HFF-Myc (cell line): ENCODE measurements at places on chromosomes 4 and X.

- no peak for DNase-seq
Observed at GRCh38 chr4:185869427-185869826, 57.4 kb upstream of the SORBS2 start.

- no peak for DNase-seq
Observed at GRCh38 chrX:131792356-131792749, 230.7 kb upstream of the STK26 start.

- no peak for DNase-seq
Observed at GRCh38 chrX:37445182-37445581, 96.0 kb downstream of the PRRG1 start.

DNA sequence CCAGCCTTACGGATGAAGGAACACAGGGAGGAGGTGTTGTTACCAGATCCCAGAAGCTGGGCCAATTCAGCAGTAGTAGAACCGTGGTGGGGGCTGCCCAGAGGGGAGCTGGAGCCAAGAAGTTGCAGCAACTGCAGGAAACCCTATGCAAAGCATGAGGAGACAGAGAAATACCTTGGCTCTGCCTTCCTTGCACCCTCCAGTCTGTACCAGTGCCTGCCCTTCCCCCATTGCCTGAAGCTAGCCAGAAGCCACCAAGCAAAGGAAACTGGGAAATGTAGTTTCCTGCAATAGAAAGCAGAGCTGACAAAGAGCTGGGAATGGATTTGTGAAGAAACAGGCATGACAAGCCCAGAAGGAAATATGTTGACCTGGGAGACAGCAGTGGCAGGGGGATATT is 108.7 kb upstream of the FUNDC1 start:
- no peak for DNase-seq

DNA sequence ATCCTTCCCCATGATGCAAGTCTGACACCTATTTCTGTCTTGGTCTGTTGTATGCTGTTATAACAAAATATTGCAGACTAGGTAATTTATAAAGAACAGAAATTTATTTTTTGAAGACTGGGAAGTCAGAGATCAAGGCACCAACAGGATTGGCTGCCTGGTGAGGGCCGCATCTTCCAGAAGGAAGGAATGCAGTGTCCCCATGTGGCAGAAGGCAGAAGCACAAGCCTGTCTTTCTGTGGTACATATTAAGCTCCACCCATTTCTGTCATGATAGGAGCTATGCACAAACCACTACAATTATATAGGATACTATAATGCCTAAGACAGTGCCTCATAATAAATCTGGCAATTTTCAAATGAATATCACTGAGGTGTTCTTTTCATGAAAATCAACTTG is 502.3 kb upstream of the DIAPH2 start:
- no peak for DNase-seq

- DNase-seq = no peak
Observed at GRCh38 chr4:45453258-45453853, 670.5 kb downstream of the GABRG1 start.

GRCh38 chr4:176761872-176762271 is 30.9 kb downstream of the VEGFC start:
- DNase-seq = no peak

DNA sequence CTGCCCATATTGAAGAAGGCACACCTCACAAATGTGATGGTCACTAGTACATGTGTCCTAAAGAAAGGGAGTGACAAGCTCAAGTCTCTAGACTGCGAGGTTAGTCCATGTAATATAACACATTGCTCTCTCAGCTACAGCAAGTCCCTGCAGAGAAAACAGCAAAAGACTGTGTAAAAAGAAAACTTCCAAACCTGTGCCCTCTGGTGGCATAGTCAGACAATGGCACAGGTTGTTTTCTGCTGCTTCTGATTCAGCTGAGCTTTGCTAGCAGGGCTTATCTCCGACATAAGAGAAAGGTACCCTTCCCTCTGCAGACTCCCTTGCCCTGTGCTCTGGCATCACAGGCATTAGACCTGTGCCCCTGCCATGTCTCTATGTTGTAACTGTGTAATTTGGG is 1.4 kb upstream of the SERPINA7 start:
- DNase-seq = no peak

- DNase-seq = no peak
Observed at GRCh38 chr4:39987485-39987884, 9.8 kb upstream of the PDS5A start.

DNA sequence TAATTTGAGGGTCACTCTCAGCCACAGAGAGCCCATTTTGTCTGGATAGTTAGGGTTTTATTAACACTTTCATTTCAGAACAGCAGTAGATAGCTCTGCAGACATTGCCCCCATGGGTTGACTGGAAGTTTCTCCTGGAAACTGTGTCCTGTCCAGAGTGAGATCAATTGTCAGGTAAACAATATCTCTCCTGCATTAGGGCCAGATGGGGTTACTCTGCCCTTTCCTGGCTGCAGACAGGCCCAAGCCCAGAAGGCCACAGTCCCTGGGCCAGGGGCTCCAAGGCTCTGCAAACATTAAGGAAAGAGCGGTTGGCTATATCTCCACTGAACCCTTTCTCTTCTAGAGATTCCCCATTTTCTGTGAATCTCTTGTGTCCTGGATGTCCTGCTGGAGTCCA is 436.8 kb upstream of the PRKX start:
- no peak for DNase-seq

DNA sequence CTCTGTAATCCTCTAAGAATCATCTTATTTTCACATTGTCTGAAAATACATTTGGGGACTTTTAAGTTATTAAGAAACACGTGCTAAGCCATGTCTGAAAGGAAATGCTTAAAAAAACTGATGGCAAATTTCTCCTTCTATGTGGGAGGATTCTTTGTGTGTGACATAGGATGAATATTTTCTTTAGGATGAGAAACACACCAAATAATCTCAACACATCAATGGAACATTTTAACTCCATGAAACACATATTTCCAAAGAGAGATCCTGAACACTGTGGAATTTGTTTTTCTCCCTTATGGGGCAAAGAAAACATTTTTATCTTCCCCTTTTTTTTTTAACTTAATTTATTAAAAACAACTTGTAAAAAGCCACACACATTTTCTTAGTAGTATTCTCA is 153.8 kb upstream of the ANKRD50 start:
- DNase-seq = no peak

DNA sequence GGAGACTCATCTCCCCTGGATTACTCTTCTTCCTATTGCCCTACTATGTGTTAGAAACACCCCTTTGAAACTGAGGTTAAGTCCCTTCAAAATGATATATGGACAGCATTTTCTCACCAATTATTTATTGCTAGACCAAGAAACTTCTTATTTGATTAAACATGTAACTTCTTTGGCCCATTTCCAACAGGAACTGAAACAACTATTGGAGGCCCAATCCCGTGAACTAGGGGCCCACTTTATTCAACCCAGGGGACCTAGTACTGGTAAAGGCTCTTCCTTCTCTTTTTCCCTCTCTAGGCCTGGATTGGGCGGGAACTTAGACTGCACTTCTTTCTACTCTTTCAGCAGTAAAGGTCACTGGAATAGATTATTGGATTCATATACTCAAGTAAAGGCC is 16.7 kb upstream of the COL25A1 start:
- DNase-seq = no peak

- no peak for DNase-seq
Observed at GRCh38 chr4:30839583-30840520, 119.7 kb downstream of the PCDH7 start.

DNA sequence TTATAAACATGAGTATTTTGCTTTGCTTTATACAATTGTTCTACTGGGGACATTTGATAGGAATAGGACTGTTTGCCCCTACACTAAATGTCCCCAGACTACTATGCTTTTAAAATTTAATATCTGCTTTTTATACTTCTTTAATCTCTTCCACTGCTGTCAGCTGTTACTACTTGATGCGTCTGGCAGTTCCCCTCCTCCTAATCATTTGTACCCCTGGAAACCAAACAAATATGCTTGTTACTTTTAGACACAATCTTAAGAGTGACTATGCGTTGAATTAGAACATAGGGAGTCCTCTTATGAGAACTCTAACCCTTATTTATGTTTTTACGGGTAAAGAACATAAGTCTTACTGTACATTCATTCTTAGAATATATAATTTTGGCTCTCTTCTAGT is 145.7 kb downstream of the EDA start:
- DNase-seq = no peak

GRCh38 chr4:37737466-37737865 is 51.3 kb upstream of the RELL1 start:
- no peak for DNase-seq

DNA sequence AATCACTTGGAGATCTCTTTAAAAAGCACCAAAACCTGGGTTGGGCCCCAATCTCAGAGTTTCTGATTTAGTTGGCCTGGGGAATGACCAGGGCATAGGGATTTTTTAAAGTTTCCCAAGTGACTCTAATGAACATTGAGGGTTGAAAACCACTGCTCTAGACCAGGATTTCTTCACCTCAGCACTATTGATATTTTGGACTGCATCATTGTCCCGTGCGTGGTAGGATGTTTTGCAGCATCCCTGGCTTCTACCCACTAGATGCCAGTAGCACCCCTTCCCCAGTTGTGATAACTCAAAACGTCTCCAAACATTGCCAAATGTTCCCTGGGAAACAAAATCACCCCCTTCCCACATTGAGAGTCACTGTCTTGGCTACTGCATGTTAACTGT is 61.8 kb downstream of the ATXN3L start:
- DNase-seq = no peak

DNA sequence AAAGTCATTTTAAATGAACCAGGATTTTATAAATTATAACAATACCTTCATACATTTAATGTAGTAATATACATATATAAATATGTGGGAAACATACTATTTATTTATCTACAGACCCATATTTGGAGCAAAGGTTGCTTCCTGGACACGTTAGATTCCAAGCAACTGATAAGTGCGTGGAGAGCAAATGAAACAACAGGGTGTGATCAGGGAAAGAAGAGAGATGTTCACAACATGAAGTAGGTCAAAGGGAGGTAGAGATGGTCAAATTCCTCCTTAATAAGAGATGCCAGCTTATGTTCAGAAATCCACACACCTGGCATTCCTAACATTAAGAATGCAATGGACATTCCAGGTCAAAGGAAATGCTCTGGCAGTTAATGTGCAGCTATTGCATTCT is 53.1 kb upstream of the HPGD start:
- no peak for DNase-seq

DNA sequence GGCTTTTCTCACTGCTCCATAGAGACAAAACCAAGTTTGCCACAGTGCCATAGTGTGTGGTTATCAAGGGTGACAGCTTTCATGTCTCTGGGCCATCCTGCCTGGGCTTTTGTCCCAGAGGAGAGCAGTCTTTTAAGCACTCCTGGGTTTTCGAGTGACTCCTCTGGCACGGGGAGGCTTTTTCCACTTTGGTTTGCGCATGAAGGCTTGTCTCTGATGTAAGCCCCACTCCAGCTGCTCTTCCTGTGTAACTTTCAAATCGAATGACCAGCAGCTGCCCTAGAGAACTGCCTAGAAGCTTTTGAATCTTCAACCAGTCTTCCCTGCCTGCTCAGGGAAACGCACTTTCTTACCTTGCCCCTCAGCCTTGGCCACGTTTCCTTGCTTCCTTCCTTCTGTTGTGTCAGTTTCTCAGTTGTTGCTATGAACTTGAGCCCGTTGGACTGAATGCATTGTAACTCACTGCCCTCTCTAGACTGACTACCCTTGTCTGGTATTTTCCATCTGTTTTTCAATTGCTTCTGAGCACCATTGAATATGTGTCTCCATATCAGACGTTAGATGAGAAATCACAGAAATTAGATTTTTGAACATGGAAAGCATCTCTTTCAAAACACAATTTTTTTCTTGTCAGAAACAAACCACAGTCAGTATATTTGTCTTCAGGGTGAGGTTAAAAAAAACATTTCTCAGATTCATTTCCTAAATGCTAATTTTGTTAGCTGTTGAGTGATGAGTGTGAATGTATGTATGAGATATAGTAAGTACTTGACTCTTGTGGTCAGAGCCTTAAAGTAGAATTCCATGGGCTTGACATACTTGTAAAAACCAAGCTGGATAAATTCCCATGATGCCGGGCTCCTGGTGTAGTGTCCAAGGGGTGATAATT is 45.3 kb downstream of the SLC9A6 start:
- no peak for DNase-seq

DNA sequence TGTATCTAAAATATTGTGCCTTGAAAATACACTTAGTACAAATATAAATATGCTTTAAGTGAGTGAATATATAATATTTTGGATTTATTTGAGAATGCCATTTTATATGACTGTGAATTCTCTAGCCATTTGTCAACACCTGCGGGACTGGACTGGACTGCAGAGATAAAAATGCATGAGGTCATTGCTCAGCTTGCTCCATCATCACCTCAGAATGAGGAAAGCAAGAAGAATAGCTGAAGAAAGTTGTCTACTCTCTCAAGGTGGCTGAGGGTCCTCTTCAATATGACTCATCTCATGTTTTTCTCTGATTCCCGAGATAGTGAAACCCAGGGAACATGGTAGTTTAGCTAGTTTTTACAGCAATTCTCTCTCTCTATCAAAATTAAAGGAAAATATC is 732.5 kb upstream of the AGA start:
- DNase-seq = no peak

DNA sequence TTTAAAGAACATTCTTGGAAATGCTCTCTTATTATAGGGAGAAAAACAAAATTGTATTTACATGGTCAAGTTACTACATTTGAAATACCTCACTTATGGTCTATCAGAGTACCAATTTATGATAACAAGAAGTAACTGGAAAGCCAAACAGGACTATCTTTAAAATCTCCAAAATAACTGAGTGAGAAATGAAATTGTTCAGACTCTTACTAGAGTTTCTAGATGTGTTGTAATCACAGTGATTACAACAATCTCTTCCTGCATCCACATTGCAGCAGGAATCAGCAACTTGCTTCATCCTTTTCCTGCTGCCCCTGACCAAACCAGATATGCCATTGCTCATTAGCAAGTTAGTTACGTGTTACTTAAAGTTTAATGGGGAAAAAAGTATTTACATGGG is 245.2 kb upstream of the SMIM31 start:
- no peak for DNase-seq

DNA sequence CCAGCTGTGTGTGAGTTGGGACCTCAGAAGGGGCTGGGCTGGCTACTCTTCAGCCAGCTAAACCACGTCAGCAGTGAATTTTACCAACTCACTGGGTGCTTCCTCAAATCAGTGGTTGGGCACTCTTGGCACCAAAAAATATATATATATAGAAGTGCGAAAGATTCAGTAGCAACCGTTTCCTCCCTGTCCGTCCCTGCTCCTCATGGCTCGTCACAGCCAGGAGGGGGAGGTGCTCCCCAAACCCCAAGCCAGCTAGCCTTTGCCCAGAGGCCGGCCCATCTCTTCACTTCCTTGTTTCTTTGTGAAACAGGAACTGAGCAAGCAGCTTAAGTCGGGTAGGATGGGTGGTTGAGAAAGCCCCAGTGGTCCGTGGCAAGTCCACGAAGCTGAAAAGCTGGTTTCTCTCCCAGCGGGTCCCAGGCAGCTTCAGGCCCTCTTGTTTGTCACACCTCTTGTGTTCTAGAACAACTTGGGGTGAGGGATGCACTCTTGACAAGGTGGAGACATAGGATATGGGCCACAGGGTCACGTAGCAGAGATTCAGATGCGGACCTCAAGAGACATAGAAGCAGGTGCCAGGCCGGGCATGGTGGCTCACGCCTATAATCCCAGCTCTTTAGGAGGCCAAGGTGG is 6.8 kb upstream of the SASH3 start:
- DNase-seq = no peak

GRCh38 chr4:72031868-72032608 is at the start of gene NPFFR2:
NPFFR2 (plus strand) TSS chr4:72032000; CDS start chr4:72128592, 96,592 bp downstream.
- no peak for DNase-seq

- DNase-seq = no peak
Observed at GRCh38 chr4:159042097-159042605, 60.7 kb upstream of the RAPGEF2 start.
